ENCODE measurements at places on chromosomes 12 and 14.

- peak; percentile 55 for DNase-seq
Measured at GRCh38 chr14:54681811-54682261, 114.9 kb downstream of the SAMD4A start.

GRCh38 chr14:59333668-59334067, 131.5 kb downstream of the GPR135 start:
- no peak for DNase-seq

DNA sequence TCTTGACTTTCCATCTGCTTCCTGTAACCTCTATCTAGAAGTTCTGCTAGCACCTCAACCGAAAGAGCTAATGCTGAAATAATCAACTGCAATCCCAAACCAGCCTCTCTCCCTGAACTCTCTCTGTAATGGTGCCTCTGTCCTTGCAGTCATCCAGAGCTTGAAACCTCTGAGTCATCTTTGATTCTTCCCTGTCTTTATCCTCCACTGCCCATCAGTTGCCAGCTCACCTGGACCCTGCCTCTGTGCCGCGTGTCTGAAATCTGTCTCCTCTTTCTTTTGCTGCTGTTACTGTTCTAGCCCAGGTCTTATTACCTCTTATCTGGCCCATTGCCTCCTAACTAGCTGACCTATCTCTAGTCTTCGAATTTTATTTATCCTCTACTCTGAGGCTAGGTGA, 15.5 kb downstream of the CLSTN3 start:
- no peak for DNase-seq

GRCh38 chr12:15899282-15899870, 11.8 kb upstream of the DERA start:
- DNase-seq = no peak

DNA sequence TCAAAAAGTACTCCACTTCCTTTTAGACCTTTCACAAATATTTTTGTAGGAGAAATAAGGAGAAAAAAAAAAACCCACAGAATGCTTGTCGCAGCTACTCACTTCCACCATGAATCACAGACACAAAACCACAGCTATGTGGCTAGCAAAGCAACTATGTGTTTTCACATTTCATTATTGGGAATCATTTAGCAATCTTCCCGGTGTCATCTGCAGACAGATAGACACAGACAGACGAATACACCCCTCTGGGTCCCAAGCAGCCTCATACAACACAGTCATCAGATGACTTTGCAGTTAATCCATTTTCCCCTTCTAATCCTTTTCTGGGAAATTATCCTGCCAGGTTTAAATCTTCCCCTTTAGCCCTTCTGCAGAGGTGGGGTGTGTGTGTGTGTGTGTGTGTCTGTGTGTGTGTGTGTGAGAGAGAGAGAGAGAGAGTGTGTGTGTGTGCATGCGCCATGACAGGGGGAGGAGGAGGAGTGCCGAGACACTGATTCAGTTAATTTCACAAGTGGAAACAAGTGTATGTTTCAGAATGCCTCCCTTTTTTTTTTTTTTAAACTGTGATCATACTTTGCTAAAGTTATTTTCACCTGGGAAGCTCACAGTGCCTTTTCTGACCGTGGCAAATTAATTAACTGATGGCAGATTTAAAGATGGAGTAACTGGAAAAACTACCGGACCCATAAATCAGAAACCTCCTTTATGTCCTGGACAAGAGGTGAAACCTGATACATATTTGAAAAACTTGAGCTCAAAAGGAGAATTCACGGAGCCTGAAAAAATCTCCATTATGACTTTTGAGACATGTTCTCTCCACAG, 39.9 kb downstream of the LTBP2 start:
- no peak for DNase-seq

- no peak for DNase-seq
Measured at GRCh38 chr12:18165422-18165871, 75.5 kb upstream of the RERGL start.

- no peak for DNase-seq
Measured at GRCh38 chr12:72368298-72368697, 96.1 kb downstream of the TRHDE start.

DNA sequence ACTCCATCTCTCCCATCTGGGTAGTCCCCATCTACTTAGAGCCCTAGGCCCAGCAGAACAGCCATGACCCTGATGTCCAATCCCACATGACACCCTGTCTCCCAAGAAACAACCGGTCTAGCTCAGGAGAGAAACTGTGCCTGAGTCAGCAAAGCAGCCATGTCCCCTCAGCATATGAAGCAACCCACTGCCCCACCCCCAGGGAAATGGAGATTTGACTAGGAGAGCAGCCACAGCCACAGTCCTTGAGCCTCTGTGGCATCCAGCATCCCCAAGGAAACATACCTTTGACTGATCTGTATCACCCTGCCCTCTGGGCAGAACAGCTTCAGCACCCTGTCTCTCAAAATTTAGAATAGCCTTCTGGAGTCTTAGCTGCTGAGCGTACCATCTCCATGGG, 641.9 kb upstream of the FBXO33 start:
- no peak for DNase-seq

DNA sequence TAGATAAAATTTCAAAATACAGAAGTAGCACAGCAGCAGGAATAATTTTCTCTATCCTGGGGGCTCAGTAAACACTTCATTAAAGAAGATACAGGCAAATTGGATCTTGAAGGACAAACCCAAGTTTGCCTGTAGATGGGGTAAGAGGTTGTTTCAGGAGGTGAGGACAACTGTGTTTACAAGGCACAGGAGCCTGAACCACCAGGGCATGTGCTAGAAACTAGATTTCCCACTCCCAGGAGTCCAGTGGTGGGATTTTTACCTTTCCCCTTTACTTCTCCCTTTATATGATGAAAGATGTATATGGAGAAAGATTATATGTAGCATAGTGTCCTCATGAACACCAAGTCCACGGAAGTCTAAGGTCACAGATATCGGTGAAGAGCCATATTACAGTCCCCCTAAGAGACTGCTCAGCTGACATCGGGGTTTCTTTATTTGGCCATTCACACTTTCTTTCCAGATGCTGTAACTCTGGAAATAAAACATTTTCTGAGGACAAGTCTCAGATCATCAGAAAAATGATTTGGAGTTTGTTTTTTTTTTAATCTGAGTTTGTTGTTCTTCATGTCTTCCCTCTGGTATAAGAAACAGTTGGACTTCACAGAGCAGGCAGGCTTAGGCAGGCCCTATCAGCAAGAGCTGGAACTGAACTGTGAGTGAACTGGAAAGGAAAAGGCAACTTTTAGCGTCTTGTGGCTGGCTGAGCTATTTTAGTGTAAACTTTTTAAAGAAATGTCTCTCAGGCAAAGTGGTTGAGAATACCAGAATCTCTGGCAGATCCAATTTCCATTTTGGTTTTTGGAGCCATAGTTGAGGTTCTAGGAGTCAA, 8.0 kb upstream of the EVL start:
- no peak for DNase-seq

DNA sequence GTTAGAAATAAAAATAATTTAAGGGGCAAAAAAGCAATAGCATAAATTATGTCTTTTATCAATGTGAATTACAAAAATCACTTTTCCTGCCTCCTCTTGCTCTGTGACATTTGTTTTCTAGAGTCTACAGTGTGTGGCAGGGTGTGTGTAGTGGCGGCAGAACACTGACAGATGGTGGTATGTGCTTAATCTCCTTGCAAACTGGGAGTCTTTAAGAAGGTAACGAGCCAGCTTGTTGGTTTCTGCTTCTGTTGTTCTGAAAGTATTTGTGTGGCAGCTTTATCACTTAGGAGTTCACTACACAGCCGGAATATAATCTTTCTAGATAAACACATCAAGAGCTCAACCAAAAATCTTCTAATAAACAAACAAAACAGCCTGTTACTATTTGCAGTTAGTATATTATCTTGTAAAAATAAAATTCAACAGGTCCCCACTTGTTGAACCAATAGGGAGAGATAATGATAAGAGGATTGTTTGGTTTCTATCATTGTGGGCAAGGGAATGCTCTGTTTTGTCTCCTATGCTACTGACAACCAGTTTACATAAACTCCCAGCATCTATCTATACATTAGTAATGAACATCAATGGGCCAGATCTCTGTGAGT, 13.0 kb downstream of the CDKL1 start:
- no peak for DNase-seq

GRCh38 chr14:84409435-84409834, 1120.5 kb upstream of the FLRT2 start:
- DNase-seq = no peak

DNA sequence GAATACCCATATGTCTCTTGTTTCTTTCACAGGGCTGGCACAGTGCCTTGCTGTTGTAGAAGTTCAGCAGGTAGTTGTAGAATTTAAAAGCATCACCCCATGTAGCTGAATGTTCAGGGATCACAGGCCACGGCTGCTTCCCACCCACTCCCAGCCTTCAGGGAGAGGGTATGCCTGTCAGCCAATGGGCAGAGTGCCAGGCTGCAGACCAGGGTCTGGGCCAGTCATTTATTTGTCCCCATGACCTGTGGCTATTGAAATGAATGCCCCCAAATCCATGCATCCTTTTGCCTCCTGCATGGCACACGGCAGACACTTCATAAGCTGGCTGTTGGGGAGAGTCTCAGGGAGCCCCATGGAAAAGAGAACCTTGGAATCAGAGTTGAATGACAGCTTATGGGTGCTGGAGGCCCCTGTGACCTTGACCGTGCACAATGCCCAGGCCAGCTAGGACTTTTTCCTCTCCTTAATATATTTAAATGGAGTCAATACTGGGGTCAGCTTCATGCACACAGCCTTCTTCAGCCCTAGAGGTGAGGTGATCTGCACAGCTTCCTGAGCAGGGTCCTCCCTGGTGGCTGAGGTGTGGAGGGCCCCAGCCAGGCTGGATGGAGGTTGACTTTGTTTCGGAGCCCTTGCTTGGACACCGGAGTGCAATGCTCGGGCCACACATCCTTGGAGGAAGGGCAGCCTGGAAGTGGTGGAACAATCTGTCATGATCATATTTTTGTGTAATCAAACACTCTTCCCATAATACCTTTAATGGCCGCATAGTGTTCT, 45.3 kb downstream of the PRMT8 start:
- no peak for DNase-seq

DNA sequence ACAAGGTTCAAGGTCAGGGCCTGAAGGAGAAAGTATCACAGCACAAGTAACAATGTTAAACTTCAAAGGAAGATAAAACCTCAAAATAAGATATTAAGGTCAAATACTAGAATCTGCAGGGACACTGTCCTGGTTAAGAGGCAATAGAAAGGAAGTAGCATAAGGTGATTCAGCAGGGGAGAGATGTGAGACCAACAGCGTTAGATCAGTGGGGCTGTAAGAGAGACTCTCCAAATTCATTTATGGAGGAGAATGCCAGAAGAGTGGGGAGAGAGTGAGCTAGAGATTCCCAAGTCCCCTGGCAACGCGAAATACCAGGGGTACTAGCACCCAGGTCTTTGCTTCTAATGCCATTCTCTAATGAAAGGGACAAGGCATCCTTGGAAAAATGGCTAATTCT, 610.9 kb downstream of the DIO2 start:
- no peak for DNase-seq

GRCh38 chr12:85616201-85616600, 220.0 kb downstream of the RASSF9 start:
- DNase-seq = no peak

GRCh38 chr12:29695026-29695425, 88.7 kb downstream of the TMTC1 start:
- no peak for DNase-seq

DNA sequence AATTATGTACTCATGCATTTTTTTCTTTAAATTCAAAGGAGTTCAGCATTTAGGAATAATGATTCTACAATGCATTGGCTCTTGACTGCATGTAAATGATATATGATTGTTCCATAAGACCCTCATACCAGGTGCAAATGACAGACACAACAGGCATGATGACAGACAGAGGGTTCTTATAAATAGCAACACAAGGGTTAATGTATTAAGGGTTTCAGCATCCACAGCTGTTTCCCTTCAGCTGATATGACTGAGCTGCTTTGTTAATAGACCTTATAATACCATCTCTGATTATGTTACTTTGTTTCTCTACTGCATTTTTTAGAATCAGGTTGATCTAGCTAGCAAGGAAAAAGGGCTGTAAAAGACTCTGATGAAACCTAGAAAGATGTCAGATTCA, 90.8 kb upstream of the TMTC2 start:
- DNase-seq = no peak

DNA sequence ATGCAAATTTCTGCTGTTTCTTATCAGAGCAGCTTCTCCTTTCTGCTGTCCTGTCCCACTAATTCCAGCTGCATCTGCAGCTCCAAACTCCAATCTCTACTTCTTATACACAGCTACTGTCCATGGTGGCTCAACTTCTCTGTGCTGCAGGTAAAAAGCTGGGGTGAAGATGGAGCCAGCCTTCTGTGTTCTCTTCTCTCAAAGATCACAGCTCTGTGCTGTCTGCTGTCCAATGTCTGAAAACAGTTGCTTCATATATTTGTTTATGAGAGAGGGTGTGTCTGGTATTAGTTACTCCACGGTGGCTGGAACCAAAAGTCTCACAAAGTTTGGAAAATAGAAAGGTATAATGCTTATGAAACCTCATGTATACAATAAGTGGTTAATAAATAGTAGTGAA, 445.8 kb upstream of the TBX3 start:
- DNase-seq = no peak

DNA sequence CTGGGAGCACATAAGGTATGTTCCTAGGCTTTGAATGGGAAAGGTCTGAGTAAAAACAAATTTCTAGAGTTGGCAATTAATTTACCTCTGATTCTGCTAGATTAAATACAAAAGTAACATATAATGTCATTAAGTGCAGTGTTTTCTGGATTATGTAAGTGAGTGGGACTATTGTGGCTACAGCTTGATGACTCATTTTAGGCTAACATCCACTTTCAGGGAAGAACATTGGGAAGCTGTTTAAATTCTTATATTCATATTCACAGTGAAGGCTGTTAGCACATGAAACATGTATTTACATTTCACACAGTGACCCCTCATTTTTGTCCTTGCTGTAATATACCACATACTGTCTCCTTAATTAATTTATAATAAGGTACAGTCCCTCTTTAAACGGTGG, 13.2 kb upstream of the BMAL2 start:
- no peak for DNase-seq

DNA sequence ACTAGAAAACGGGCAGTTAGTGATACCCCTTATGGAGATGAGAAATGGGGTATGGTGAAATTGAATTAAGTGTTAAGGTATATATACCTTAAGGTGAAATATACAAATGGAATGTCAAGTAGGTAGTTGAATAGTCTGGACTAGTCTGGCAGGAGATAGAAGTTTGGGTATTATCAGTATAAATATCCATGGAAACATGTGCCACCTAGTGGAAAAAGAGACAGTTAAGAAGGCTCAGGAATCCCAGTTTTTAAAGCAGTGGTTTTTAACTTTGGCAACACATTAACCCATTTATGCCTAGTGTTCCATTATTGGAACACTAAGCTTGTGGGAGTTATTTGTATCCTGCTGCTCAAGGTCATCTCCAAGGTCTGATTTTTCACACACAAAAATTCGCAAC, 38.6 kb upstream of the TPH2 start:
- no peak for DNase-seq

GRCh38 chr12:16726879-16727278, 120.9 kb upstream of the LMO3 start:
- DNase-seq = no peak

DNA sequence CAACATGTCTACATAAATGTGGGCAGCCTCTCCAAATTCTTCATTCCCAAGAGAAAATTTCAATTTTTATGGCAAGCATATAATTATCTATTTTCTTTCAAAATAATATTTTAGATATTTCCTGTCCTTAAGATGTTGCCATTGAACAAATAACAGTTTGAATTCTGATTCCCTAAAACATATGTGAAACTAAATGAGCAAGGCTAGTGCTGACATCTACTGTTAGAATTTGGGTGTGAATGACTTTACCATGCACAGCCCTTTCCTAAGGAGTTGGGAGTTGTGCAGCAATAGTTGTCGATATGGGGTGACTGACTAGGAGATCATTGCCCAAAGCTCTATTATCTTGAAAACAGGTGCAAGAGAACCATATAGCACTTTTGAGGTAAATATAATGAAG, 108.2 kb upstream of the SLC38A4 start:
- DNase-seq = no peak
